ENCODE measurements at places on chromosomes 2 and 18.

DNA sequence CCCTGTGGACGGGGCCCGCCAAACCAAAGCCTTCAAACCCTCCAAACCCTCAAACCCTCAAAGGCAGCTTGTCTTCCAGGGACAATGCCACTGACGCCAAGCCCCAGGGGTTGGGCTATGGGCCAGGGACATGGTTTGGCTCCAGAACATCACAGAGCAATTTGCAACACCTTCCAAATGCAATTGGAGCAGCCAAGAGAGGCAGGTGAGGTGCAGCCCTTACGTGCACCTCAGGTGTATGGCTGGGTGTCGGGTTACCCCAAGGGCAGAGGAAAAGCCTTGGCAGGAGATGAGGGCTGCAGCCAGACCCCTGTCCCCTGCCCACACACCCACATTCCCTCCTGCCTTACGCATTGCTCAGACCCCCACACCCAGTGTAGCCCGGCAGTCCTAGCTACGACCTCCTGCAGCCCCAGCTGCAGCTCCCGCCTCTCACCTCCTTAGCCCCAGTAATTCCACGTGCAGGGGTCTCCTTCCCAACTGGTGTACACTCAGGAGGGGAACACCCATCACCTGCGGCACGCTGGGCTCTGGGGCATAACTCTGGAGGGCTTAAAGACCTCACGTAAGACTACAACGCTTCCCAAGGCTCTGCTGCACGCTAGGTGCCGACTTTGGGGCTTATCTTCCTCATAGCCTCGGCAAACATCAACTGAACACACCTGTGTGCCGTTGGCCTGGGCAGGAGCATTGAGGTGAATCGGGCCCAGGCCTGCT lies 88.7 kb downstream of the TFCP2L1 start:
- H3K4me3 ChIP-seq, result no peak overlapping the region
- H3K36me3 ChIP-seq, result no peaks in the 10 kb centered on the region
- no peak for DNase-seq
- H3K27ac ChIP-seq, result no peak overlapping the region
- no peaks in the 10 kb centered on the region for H3K27me3 ChIP-seq

DNA sequence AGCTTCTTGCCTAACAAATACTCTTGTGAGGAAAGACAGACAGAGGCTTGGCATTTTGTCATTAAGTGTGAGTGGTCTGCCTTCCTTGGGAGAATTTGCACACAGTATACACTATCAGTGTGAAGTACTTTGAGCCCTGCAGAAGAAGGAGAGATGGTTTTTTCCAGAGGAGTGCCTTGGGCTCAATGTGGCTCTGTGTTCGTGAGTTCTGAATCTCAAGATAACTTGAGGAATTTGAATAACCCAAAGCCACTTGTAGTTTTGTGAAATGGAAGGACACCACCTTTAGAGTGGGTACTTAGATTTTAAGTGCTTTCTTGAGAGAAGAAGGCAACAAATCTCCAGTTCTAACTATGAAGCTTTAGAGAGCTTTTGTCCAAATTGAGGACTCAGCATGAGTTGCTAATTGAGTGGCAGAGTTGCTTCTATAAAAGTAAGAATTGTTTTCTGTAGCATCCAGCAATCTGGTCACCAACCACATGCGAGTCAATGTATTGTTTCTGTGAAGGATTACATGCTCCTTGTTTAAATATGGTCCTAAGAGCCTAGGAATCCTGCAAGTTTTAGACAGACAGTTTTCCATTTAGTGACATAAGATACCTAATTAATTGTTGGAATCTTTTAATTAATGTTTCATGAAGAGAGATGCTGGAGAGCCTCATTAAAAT lies 68.3 kb downstream of the BABAM2 start:
- no peak overlapping the region for H3K4me3 ChIP-seq
- H3K27me3 ChIP-seq, result no peaks in the 10 kb centered on the region
- DNase-seq, result no peak
- H3K27ac ChIP-seq, result no peak overlapping the region

DNA sequence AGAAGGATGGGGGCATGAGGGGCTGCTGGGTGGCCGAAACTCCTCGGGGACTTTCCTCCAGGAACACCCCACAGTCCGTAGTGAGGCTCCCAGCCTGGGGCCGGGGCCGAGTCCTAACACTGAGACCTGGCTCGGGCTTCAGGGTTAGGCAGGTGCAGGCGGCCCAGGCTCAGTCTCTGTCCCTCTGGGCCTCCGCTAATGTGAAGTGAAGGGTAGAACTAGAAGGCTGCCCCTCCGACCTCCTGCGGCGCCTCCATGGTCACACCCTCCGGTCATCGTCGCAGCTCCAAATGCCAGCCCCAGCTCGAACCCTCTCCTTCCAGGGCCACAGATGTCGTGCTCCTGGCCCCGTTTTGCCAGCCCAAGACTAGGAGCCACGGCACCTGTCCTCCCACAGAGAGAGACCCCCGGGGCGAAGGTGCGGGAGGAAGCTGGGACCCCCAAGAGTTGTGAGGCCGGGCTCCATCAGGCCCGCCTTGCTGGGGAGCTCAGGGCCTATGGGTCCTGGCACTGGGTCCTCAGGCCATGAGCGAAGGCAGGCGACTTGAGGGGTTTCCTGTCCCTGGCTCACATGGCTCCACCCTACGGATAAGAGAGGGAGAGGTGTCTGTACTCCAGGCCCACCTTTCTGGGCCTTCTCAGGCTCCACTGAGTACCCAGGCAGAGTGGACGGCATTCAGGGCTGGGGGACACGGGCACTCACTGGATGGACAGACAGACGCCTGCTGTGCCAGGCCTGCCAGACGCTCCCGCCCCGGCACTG lies 797 bp downstream of the ANO7 start:
- H3K4me3 ChIP-seq, result no peak overlapping the region
- no peak overlapping the region for H3K27ac ChIP-seq
- no peak for DNase-seq
- H3K36me3 ChIP-seq, result no peaks in the 10 kb centered on the region
- H3K4me1 ChIP-seq, result peaks cover 3% of the 10 kb centered on the region

DNA sequence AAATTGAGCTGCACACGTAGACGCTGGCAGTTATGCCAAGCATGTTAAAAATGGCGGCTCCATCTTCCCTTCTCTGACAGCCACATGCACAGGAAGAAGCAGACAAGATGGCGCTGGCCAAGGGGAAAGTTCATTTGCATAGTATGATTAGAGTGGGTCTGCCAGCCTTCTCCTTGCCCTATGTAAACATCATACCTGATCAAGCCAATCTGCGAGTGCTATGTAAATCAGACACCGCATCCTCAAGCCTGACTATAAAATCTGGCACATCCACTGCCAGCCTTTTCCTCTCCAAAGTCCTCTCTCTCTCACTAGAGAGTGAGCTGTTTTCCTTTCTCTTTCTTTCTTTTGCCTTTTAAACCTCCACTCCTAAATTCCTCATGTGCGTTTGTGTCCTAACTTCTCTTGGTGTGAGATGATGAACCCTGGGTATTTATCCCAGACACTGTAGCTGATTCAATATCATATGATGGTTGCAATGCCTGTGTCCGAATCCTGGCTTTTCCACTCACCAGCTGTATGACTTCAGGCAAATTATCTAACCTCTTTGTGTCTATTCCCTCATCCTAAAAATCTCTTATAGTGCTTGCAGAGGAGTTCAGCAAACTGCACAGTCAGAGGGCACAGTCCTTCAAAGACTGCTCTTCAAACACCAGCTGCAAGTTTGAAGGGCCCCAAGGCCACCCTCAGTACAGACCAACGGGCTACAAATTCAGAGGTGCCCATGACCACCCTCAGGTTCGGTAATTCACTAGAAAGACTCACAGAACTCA lies 39.3 kb upstream of the ITSN2 start:
- H3K4me1 ChIP-seq, result peaks cover 3% of the 10 kb centered on the region
- no peaks in the 10 kb centered on the region for H3K27me3 ChIP-seq
- H3K36me3 ChIP-seq, result no peaks in the 10 kb centered on the region
- DNase-seq, result no peak

DNA sequence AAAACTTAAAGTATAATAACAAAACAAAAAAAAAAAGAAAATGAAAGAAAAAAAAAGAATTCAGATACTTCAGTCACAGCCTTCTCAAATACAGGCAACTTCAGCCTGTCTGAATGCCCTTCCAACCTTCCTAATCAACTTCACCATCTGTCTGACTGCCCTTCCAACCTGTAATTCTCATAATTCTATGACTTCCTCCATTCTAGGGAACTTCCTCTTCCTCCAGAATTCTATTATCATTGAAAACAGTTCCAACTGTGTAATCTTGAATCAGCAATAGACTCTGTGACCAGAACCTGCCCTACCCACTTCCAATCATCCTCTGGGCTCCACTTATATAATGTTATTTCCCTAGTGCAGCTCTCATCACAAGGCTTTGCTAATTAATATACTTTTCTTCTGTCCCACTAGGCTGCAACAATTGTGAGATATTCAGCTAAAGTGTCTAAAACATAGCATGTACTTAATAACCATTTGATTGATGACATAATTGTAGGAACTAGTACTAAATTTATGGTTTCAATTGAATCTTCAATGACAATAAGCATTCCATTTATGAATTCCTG lies 127.3 kb downstream of the UPP2 start:
- H3K36me3 ChIP-seq, result no peaks in the 10 kb centered on the region
- H3K27ac ChIP-seq, result no peak overlapping the region
- H3K4me3 ChIP-seq, result no peak overlapping the region
- no peaks in the 10 kb centered on the region for H3K4me1 ChIP-seq
- no peak for DNase-seq

DNA sequence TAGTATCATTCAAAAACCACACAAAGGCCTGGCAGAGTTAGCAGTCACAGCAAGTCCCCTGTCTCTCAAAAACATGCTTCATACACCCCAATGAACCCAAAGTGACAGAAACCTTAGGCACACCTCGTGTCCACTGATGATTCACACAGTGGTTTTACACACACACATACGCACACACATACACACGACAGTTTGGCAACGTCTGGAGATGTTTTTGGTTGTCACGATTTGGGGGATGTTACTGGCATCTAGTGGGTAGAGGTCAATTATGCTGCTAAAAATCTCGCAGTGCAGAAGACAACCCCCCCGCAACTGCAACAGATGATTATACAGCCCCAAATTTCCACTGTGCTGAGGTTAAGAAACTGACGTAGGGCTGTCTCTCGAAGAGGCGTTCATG lies 72.9 kb upstream of the PARD3B start:
- H3K36me3 ChIP-seq, result no peaks in the 10 kb centered on the region
- no peaks in the 10 kb centered on the region for H3K27me3 ChIP-seq
- H3K27ac ChIP-seq, result no peak overlapping the region

- DNase-seq, result no peak
- H3K4me3 ChIP-seq, result no peak overlapping the region
- no peaks in the 10 kb centered on the region for H3K4me1 ChIP-seq
- no peaks in the 10 kb centered on the region for H3K36me3 ChIP-seq
Measured at GRCh38 chr2:86012007-86012712, 93.5 kb downstream of the POLR1A start.

DNA sequence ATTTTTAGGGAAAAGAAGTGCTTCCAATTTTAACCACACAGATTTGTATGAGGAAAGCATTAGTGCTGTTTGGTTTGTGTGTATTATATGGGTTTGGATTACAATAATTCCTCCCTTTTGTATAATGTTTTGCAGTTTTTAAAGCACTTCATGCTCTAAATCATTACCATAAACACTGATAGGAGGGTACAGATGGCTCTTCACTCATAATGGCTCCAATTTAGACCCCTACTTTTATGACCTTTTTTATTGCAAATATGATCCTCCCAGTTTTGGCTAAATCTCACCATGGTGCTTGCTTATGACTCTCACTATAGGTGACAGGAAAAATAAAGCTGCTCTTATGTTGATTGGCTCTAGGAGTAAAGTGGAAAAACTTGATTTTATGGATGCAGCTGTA lies 23.8 kb upstream of the TMEM17 start:
- H3K27ac ChIP-seq, result no peak overlapping the region
- H3K27me3 ChIP-seq, result no peaks in the 10 kb centered on the region
- H3K4me1 ChIP-seq, result no peaks in the 10 kb centered on the region

- no peak overlapping the region for H3K27ac ChIP-seq
- H3K4me3 ChIP-seq, result no peak overlapping the region
- H3K27me3 ChIP-seq, result no peaks in the 10 kb centered on the region
- H3K4me1 ChIP-seq, result no peaks in the 10 kb centered on the region
- no peak for DNase-seq
- H3K36me3 ChIP-seq, result no peaks in the 10 kb centered on the region
Measured at GRCh38 chr2:52676056-52676455, 1091.5 kb upstream of the CHAC2 start.

- no peaks in the 10 kb centered on the region for H3K27me3 ChIP-seq
- DNase-seq, result no peak
- no peak within 1 kb of the TSS for H3K27ac ChIP-seq
- no peaks in the 10 kb centered on the region for H3K36me3 ChIP-seq
- no peak within 1 kb of the TSS for H3K4me3 ChIP-seq
Measured at GRCh38 chr2:11533278-11534070, at the start of gene GREB1. GREB1 (plus strand) TSS chr2:11534045; CDS start chr2:11556615, 22,570 bp downstream.

- H3K36me3 ChIP-seq, result no peaks in the 10 kb centered on the region
- DNase-seq, result peak; percentile 85
- peak overlapping the region; percentile 4 for H3K27ac ChIP-seq
- no peaks in the 10 kb centered on the region for H3K27me3 ChIP-seq
Measured at GRCh38 chr2:12716032-12716281, 779 bp upstream of the TRIB2 start.

DNA sequence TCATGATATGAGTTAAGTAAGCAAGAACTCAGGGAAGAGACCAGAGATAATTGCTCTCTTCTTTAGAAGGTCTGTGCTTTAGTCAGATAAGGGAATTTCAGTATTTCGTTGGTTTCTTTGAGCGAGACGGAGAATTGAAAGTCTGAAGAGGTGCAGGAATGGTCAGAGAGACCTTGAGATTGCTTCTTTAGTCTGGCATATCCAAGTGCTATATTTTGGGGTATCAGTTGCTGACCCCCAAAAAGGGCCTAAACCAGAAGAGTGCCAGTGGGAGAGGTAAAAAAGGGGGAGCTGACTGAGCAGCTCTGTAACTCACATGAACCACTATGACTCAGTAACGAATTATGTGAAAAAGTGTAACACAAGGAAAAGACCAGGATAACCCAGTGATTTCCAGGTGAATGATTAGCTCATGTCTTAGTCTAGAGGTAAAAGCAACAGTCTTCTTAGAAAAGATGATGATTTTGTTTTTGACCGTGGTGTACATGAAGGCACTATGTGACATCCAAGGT lies 932.9 kb downstream of the TDRD15 start:
- no peaks in the 10 kb centered on the region for H3K27me3 ChIP-seq
- DNase-seq, result no peak
- H3K27ac ChIP-seq, result no peak overlapping the region
- H3K4me3 ChIP-seq, result no peak overlapping the region
- H3K4me1 ChIP-seq, result no peaks in the 10 kb centered on the region
